ENCODE measurements at places on chromosomes 7 and 10. TPM values are rescaled to one million over a fixed set of nuclear protein-coding genes. Genes with fewer than 3 reads are reported as not detected.

DNA sequence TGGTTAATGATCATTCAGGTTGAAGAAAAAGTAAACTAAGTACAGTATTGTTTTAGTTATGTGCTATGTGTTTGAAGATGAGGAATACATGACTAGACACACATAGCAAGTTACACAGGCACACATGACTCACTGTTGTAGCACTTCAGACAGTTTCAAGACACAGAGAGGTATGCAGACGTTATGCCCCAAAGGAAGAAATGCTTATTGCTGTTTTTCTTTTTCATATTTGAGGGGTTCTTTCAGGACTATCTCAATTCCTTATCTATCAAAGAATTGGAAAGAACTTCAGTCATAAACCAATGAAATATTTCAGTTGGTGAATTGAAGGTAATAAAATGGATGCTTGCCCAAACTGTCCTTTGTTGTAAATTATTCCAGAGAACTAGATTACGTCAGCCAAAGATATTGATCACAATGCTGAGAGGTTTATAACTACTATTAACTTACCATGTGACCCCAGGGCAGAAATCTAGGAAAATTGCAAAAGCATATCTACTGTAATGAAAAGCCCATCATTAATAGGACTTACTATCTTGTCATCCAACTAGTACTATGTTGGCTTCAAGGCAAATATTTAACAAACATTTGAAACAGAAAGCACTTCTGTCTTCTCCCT, 61.2 kb upstream of the CAPZA2 start:
- DNase-seq: no peak

DNA sequence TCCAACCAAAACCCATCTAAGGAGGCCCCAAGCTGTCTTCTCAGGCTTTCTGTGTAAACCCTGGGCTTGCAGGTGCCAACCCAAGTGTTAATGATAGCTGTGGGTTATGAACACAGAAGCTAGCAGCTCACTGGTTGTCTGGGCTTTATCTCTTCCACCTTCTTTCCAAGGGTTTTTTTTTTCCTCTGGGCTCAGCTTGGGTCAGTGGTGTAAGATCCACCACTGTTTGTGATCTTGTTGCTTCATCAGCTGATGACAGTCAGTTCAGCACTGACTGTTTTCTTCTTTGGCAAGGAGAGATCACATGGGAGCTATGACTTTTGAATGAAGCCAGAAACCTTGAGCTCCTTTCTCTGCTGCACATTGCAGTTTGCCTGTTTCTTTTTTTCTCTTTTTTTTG, 4.6 kb downstream of the GTPBP4 start:
- DNase-seq: no peak

Gene KCNH2
- polyA plus RNA-seq: 0.02 TPM

DNA sequence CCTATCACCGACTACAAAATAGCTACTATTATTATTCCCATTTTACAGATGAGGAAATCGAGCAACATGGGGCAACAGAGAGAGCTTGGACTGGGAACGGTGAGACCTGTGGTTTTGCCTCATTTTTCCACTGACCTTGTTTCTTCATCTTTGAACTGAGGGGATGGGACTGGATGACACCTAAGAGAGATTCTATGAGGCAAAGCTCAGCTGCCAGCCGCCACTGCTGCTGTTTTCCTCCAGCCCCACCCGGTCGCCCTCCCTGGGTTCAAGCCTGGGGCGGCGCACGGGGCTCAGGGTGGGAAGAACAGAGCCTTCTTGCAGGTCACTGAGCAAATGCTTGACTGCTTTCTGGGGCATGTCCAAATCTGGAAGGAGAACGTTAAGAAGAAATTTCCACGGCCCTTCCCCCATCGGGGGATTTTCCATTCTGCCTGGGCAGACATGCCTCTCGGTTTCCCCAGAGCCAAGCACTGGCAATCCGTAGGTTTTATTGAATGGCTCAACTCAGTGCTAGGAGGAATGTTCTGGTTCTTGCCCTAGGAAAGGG, 12.3 kb downstream of the DDIT4 start:
- no peak for DNase-seq

Gene SORCS1
- polyA plus RNA-seq: 0.01 TPM

GRCh38 chr10:29794776-29795611, 160.2 kb upstream of the SVIL start:
- DNase-seq: peak; percentile 34

- DNase-seq: peak; percentile 27
These were observed 4.3 kb upstream of the KCNMA1 start for GRCh38 chr10:77641788-77642397.

DNA sequence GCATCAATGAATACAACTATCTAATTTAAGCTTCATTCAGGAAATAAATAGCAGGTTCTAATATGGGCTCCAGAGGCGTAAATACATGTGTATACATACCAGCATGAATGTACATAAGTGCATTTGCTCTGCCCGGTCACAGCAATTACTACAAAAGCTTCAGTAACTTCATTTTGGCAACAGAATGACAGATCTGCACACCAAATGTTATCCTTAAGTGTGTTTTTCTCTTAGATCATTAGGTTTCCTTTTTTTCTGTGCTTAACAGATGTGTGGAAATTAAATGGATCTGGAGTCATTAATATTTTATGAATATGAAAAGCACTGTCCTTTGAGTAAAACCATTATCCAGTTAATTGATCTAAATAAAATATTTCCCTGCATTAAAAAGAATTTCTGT, 159.0 kb upstream of the MEOX2 start:
- no peak for DNase-seq

- DNase-seq: no peak
These were observed 37.3 kb upstream of the PRSS1 start for GRCh38 chr7:142711746-142712616.

GRCh38 chr7:53600296-53600695, 564.9 kb downstream of the POM121L12 start:
- DNase-seq: no peak

DNA sequence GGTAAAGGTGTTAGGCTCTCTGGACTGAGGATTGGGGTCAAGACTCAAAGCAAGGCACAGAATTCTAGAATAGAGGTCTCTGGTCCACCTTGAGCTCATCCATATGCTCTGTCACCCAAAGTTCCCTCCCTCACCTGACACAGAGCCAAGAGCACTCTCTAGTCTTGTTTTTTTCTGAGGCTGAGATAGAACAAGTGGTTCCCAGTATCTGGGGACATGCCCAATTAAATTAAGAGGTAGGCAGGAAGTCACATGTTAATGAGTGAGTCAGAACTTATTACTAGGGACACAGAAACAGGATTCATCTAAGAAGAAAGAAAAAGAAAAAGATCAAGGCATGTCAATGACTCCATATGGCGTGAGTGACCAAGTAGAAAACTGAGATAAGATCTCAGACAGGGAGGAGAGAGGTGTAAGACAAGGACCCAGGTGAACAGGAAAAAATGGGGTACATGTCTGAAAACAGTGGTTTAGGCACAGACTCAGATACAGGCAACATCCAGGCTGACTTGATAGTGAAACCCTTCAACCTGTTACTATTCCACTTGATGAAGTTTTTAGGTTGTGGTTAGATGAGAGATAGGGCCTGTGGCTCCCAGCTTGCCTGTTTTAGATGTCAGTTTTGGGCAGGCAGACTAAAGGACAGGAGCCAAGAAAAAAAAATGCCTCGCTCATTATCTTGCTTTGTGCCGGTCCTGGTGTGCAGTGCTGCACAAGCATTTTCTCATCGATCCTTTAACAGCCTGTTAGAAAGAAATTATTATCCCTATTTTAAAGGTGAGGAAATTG, 609.9 kb downstream of the CCSER2 start:
- DNase-seq: no peak

- DNase-seq: peak; percentile 42
These were observed 3.4 kb downstream of the IFRD1 start for GRCh38 chr7:112453505-112454171.

- DNase-seq: no peak
These were observed 13.8 kb upstream of the INPP5A start for GRCh38 chr10:132523561-132524442.

DNA sequence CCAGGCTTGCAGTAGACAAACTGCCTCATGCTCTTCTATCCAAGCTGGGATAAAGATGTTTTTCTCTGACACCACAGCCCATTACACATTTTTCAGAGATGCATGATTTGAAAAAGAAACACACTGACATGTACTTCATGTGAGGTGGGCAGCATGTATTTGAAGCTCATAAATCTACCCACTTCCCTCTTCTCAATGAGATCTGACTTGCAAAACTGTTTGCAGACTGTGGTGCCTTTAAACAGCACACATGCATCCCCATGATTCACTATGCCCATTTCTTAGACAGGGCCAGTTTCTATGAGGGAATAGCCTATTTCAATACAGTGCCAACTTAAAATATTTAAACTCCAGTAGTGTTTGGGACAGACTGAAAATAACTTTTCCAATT, 109.8 kb downstream of the GLI3 start:
- no peak for DNase-seq

Gene ZMIZ2
- 4.4 TPM for polyA plus RNA-seq

Gene LBX1
- polyA plus RNA-seq: not detected

Measured in BJ (cell line).